ENCODE measurements at places on chromosomes 6 and 20.

DNA sequence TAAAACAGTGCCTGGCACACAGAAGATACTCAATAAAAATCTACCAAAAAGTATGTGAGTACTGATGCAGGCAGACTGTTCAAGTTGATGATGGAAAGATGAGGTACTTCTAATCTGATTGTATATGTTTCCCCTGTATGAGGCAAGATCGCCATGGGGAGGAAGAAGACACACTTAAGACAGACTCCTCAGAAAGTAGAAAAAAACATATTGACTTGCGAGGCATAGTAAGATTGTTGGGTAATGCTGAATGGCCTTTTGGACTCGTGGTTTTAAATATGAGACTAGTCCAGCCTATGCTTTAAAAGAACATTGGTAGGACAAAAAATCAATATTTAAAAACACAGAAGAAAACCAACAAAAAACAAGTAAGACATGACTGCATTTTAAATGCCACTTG lies 72.6 kb downstream of the SHPRH start:
- no peak for DNase-seq

GRCh38 chr20:34639755-34640222 lies 37.1 kb downstream of the PIGU start:
- DNase-seq: peak; percentile 74

DNA sequence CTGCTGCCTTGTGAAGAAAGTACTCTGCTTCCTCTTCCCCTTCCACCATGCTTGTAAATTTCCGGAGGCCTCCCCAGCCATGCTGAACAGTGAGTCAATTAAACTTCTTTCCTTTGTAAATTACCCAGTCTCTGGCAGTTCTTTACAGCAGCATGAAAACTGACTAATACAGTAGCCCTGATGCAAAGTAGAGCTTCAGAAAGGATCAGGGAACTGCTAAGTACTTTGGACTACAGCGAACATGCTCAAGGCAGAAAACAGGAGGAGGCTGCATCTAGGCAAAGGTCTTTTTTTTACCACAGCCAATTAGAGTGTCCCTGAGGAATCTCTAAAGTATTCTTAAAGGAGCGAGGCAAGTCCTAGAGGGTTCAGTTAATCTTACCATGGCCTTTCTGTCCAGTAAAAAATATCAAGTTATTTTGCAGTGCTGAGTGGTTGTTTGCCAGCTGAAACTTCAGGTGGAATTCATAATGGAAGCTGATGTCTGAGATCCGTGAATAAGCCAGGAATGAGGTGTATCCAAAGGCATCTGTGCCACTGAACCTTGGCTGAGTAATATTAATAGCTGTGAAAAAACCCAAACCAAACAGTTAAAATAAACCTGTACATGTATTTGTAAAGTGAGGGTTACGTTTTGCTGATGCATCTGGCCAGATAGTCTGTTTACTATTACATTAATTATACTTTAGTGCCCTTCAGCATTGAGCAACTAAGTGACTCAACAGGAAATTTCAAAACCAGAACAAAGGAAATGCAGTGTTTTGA lies 170.4 kb downstream of the PHF3 start:
- no peak for DNase-seq

DNA sequence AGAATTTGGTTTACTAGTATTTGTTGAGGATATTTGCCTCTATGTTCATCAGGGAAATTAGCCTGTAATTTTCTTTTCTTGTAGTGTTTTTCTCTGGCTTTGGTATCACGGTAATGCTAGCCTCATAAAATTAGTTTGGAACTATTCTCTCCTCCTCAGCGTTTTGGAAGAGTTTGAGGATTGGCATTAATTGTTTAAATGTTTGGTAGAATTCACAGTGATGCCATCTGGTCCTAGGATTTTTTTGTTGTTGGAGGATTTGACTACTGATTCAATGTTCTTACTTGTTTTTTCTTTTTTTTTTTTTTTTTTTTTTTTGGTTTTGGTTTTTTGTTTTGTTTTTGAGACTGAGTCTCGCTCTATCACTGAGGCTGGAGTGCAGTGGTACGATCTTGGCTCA lies 156.2 kb upstream of the BTBD3 start:
- no peak for DNase-seq

- peak; percentile 37 for DNase-seq
These were observed 439.0 kb upstream of the JAG1 start for GRCh38 chr20:11112832-11113231.

DNA sequence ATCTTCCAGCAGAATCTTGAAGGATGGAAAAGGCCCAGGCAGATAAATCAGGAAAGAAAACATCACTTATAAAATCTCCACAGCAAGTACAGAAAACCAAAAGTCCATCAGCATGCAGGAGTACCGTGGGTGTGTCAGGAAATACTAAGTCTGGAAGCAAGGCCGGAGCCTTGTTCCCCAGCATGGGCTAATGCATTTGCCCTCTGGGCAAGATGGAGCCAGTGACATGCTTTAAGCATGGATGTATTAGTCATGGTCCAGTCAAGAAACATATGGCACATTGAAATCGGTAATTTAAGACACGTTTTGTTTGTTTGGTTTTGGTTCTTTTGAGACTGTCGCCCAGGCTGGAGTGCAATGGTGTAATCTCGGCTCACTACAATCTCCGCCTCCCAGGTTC lies 506.0 kb upstream of the JARID2 start:
- no peak for DNase-seq

GRCh38 chr6:75290136-75290945 lies 5.7 kb upstream of the TMEM30A start:
- no peak for DNase-seq

- no peak for DNase-seq
These were observed 9.6 kb upstream of the SAPCD1 start for GRCh38 chr6:31752739-31753319.

GRCh38 chr6:132412656-132413498 lies 11.6 kb upstream of the MOXD1 start:
- no peak for DNase-seq
